ENCODE measurements at places on chromosomes 16 and 17.

GRCh38 chr16:57434003-57434402 is 13.2 kb downstream of the CIAPIN1 start:
- DNase-seq, result no peak

- DNase-seq, result no peak
Measured at GRCh38 chr16:75647112-75647491, 363 bp downstream of the KARS1 start.

DNA sequence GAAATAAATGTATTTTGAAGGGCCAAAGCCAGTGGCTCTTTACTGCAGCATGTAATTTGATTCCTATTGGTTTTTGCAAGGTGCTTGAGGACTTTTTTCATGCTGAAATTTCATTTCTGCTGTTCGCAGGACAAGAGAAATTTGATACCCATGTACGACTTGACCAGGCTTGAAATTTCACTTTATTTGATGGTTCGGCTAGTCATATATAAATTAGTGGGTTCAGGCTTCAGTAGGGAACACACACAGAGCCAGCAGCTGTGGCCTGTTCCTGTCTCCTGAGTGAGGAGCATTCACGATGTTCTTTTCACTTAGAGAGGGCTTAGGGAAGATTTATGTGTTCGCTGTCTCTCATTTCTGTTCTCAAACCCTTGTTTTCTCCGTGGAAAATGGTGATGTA is 258.4 kb upstream of the CACNG5 start:
- no peak for DNase-seq

DNA sequence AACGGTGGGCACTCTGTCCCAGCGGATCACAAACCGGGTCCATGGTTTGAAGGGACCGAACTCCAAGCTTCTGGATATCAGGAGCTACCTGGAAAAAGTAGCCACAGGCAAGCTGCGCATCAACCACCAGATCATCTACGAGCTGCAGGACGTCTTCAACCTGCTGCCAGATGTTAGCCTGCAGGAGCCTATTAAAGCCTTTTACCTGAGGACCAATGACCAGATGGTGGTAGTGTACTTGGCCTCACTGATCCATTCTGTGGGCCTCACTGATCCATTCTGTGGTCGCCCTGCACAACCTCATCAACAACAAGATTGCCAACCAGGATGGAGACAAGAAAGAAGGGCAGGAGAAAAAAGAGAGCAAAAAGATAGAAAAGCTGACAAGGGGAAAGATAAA is 6.3 kb upstream of the CEP112 start:
- no peak for DNase-seq

- no peak for DNase-seq
Measured at GRCh38 chr17:60080545-60080944, 1.8 kb upstream of the HEATR6 start.

- no peak for DNase-seq
Measured at GRCh38 chr16:65002265-65002664, 119.6 kb downstream of the CDH11 start.

GRCh38 chr16:57637020-57637419 is 8.6 kb downstream of the ADGRG1 start:
- no peak for DNase-seq

- DNase-seq, result no peak
Measured at GRCh38 chr17:53420035-53420641, 402.6 kb upstream of the KIF2B start.

- no peak for DNase-seq
Measured at GRCh38 chr17:81160747-81161453, 4.4 kb upstream of the PVALEF start.

DNA sequence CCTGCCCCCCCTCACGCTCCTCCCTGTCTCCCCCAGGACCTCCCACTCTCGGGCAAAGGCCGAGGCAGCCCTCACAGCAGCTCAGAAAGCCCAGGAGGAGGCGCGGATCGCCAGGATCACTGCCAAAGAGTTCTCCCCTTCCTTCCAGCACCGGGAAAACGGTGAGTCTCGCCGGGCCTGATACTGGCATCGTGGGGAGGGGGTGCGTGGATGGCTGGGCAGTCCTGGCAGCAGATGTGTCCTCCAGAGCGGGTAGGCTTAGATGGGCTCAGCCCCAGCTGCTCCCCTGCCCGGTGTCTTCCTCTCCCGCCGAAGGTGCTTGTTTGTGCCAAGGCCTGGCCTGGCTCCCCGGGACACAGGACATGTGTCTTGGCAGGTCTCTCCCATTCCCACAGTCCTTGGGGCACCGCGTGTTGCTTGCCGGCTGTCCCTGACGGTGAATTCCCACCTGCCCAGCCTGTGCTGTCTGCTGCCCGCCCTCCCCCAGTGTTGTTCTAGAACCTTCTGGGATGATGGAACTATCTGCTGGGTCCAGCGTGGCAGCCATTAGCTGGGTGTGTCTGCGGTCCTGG is 81.6 kb downstream of the KLHDC4 start:
- no peak for DNase-seq

- DNase-seq, result no peak
Measured at GRCh38 chr16:62392698-62393097, 356.5 kb upstream of the CDH8 start.

GRCh38 chr17:81706232-81706611 is 3.1 kb downstream of the MRPL12 start:
- no peak for DNase-seq

DNA sequence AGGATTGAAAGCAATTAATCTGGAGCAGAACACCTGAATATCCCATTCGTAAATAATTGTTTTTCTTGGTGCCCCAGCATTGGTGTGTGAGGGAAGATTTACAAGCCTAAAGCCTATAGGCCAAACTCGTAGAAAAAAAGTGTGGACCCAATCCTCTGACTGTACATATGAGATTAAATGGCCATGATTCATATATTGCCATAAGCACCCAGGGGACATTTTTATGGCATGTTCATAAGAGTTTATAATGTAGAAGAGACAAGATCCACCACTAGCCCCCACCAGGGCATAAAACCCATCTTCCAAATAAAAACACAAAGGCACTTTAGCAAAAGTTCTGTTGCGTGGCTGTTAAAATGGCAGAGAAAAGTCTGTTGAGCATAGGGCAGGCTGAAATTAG is 15.5 kb upstream of the SALL1 start:
- DNase-seq, result no peak

- DNase-seq, result peak; percentile 71
Measured at GRCh38 chr17:2184993-2185931, 118.3 kb downstream of the SMG6 start.

- DNase-seq, result no peak
Measured at GRCh38 chr17:58985971-58986370, 120.7 kb downstream of the TRIM37 start.

GRCh38 chr16:15919331-15919730 is 30.1 kb upstream of the ABCC1 start:
- no peak for DNase-seq

GRCh38 chr16:65598621-65599020 is 476.8 kb upstream of the CDH11 start:
- DNase-seq, result no peak

- no peak for DNase-seq
Measured at GRCh38 chr17:27647765-27648164, 16.8 kb downstream of the LGALS9 start.

DNA sequence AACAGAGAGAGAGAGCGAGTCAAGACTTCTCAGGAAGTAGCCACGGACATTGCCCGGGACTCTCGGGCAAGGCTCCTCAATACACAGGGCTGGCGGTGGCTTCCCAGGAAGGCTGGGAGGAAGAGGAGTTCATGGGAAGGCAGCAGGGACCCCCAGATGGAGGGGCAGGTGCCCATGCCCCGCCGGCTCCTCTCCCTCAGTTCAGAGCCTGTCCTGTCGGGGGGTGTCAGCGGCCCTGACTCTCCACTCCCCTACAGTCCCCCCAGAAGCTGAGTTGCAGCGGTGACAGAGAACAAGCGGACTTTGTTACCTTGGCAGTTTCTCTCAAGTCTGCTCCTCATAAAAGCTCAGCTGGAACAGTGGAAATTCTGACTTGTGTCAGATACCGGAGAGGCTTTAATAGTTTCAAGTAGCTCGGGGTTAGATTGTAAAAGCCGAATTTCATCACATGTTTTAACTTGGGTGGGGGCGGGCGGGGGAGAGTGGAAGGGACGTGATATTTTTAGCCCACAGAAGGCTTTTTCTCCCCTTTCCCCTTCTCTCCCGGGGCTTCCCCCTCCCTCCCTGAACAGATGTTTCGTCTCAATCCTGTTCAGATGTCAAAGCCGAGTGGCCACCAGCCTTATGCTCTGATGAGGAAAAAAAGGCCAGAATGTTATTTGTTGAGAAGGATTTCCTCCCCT is 65.2 kb downstream of the NKD1 start:
- no peak for DNase-seq

GRCh38 chr17:60039847-60040442 is 38.8 kb downstream of the HEATR6 start:
- DNase-seq, result no peak

- no peak for DNase-seq
Measured at GRCh38 chr16:54026456-54026855, 260.1 kb downstream of the IRX3 start.

- DNase-seq, result no peak
Measured at GRCh38 chr17:82929011-82929622, 89.3 kb upstream of the ZNF750 start.

GRCh38 chr17:556431-556995 is 158.1 kb downstream of the VPS53 start:
- DNase-seq, result no peak

GRCh38 chr16:12801511-12802042 is 2.1 kb downstream of the CPPED1 start:
- DNase-seq, result no peak

- DNase-seq, result no peak
Measured at GRCh38 chr17:67180275-67180674, 64.7 kb downstream of the HELZ start.

DNA sequence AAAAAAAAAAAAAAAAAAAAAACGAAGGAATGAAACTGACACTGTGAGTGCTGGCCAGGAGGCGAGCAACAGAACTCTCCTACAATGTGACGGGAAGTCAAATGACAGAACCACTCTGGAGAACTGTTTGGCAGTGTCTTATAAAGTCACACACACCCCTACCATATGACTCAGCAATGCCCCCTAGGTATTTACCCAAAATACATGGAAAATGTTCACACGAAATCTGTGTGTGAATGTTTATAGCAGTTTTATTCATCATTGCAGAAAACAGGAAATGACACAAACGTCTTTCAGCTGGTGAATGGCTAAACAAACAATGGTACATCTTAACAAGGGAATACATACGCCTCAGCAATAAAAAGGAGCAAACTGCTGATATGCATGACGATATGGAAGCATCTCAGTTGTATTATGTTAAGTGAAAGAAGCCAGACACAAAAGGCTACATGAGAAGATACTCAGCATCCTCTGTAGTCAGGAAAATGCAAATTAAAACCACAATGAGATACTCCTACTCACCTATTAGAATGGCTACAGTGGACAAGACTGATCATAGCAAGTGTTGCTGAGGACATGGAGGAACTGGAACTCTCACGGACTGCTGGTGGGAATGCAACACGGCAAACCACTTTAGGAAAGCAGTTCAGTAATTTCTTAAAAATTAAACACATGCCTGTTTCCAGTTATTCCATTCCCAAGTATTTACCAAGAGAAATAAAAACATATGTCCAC is 74.7 kb downstream of the TBC1D16 start:
- DNase-seq, result no peak

DNA sequence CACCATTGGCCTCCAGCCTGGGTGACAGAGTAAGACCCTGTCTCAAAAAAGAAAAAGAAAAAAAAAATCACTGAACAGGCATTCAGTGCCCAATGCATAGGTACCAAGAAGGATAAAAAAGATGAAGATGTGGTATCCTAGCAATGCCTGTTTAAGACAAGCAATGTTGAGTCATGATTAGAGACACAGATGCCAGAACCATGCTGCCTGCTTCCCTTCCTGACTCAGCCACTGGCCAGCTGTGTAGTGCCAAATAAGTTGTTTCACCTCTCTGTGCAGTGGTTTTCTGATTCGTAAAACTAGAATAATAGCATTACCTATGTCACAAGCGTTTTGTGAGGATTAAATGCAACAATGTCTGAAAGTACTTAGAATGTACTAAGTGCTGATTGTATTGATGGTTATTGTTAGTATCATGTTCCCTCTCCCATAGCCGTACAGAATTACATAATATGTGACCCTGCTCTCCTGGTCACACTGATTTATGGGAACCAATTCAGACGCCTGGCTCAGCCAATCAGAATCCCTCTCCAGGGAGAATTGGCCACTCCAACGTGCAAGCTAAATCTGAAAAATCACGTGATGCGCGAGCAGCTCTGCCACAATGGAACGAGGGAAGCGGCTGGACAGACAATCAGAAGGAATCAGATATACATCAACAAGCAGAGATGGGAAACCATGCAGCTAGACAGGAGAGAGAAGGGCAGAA is 241.9 kb downstream of the SLC39A11 start:
- no peak for DNase-seq

GRCh38 chr17:81091774-81092517 is 57.0 kb downstream of the BAIAP2 start:
- DNase-seq, result no peak

GRCh38 chr17:49977463-49978389 is 8.7 kb downstream of the DLX4 start:
- DNase-seq, result no peak

DNA sequence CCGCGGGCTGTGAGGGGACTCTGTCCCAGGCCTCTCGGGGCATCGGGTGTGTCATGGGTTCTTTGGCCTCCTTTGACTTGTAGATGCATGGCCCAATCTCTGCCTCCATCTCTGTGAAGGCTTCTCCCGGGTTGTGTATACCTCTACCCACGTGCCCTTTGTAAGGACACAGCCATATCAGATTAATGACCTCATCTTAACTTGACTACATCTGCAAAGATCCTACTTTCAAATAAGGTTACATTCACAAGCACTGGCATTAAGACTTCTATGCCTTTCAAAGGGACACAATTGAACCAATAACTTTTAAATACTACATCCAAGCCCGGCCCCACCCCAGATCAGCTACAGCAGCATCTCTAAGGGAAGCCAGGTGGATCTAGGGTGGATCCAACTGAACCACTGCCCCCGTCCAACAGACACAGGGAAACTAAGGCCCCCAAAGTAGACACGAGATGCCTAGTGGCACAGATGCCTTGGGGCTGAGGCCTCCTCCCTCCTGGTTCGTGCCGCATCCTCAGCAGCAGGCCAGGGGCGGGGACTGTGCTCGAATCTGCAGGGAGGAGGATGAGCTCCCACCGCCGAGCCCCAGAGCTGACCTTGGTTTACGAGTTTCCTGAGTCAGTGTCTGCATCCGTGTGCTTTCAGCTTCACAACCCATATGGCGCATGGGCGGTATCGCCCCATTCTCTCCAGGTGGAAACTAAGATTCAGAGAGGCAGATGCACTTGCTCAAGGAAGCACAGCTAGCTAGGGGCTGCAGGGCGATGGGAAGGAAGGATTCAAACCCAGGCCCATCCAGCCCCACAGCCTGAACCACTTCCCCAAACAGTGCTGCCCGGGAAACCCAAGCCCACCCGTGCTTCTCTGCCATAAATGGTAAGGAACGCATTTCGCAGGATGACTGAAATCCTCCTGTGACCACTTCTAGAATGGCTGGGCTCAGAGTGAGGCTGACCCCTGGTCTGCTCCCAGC is 353.3 kb downstream of the C16orf95 start:
- DNase-seq, result no peak

- DNase-seq, result peak; percentile 47
Measured at GRCh38 chr16:17382949-17383863, 87.6 kb downstream of the XYLT1 start.

GRCh38 chr17:28807925-28808634 is 34.5 kb downstream of the FAM222B start:
- no peak for DNase-seq

Measured in immature natural killer cell (primary cell).